Smooth muscle cell of trachea (primary cell): ENCODE measurements at places on chromosomes 5 and 9. TPM values are rescaled to one million over a fixed set of nuclear protein-coding genes. Genes with fewer than 3 reads are reported as not detected.

The FAM221B gene
- not detected in 2 replicates for total RNA-seq

The TNFSF15 gene
- total RNA-seq = 0.44 and 0.99 TPM in 2 replicates

The FOXD4L3 gene
- total RNA-seq = not detected in 2 replicates

The HINT1 gene
- total RNA-seq = 79.9 and 174 TPM in 2 replicates

The COL5A1 gene
- 164 and 294 TPM in 2 replicates for total RNA-seq

The CCL28 gene
- total RNA-seq = 1.3 and 2.9 TPM in 2 replicates

The FLT4 gene
- total RNA-seq = under 0.01 and 0.15 TPM in 2 replicates

The IFNA7 gene
- not detected in 2 replicates for total RNA-seq

The SLCO6A1 gene
- total RNA-seq = not detected in 2 replicates

The CDH12 gene
- not detected in 2 replicates for total RNA-seq

The NUTM2G gene
- total RNA-seq = not detected in 2 replicates

The PCDHGC5 gene
- 7.9 and 8.1 TPM in 2 replicates for total RNA-seq

The SEMA4D gene
- 0.58 and 0.66 TPM in 2 replicates for total RNA-seq

The S1PR3 gene
- total RNA-seq = 12.8 and 30.9 TPM in 2 replicates

The LHX2 gene
- total RNA-seq = not detected in 2 replicates

The EIF4E1B gene
- total RNA-seq = not detected in 2 replicates

The ABCA1 gene
- total RNA-seq = 87.0 and 212 TPM in 2 replicates

The TRIM32 gene
- total RNA-seq = 23.0 and 38.9 TPM in 2 replicates

The UTP15 gene
- total RNA-seq = 15.9 and 23.9 TPM in 2 replicates

The CARD9 gene
- total RNA-seq = 0.87 and 1.3 TPM in 2 replicates

The PIP5KL1 gene
- 3.3 and 6.1 TPM in 2 replicates for total RNA-seq

The TIMD4 gene
- not detected in 2 replicates for total RNA-seq

The ZBTB34 gene
- 7.4 and 10.0 TPM in 2 replicates for total RNA-seq

The FGD3 gene
- total RNA-seq = not detected in 2 replicates

The GPX3 gene
- total RNA-seq = 7.6 and 18.4 TPM in 2 replicates

The C9orf50 gene
- total RNA-seq = 0.17 and 0.44 TPM in 2 replicates

The PCDHAC2 gene
- under 0.01 TPM in 1 of 2 replicates, not detected in the other for total RNA-seq

The PCDHGB1 gene
- total RNA-seq = 4.4 and 4.5 TPM in 2 replicates

The IRX1 gene
- not detected in 2 replicates for total RNA-seq

The MVB12B gene
- total RNA-seq = 3.2 and 3.8 TPM in 2 replicates

The TMEM252 gene
- not detected in 2 replicates for total RNA-seq

The PCDHGA9 gene
- 7.4 and 8.0 TPM in 2 replicates for total RNA-seq

The MAP1B gene
- 133 and 421 TPM in 2 replicates for total RNA-seq

The THBS4 gene
- total RNA-seq = 0.87 and 11.9 TPM in 2 replicates

The RETREG1 gene
- 1.0 and 1.3 TPM in 2 replicates for total RNA-seq

The PITX1 gene
- total RNA-seq = 3.6 and 12.6 TPM in 2 replicates

The ANKRD34B gene
- not detected in 2 replicates for total RNA-seq

The MCC gene
- 33.5 and 51.3 TPM in 2 replicates for total RNA-seq

The PCDHGB2 gene
- total RNA-seq = 5.1 TPM in 2 replicates

The TMCO6 gene
- 9.3 and 12.5 TPM in 2 replicates for total RNA-seq

The TBCA gene
- total RNA-seq = 69.6 and 116 TPM in 2 replicates

The KIF12 gene
- under 0.01 TPM in 1 of 2 replicates, not detected in the other for total RNA-seq

The ATOSB gene
- 21.8 and 26.5 TPM in 2 replicates for total RNA-seq

The AGXT2 gene
- total RNA-seq = 0.17 TPM in 1 of 2 replicates, not detected in the other

The OLFM1 gene
- 4.1 and 4.9 TPM in 2 replicates for total RNA-seq

The OSTF1 gene
- 40.0 and 54.1 TPM in 2 replicates for total RNA-seq

The ARL14EPL gene
- not detected in 2 replicates for total RNA-seq

The PLAC8L1 gene
- total RNA-seq = not detected in 2 replicates

The NDUFAF2 gene
- 20.7 and 33.2 TPM in 2 replicates for total RNA-seq

The SPATA31E1 gene
- total RNA-seq = not detected in 2 replicates

The C8G gene
- not detected in 2 replicates for total RNA-seq

The TAF11L5 gene
- total RNA-seq = not detected in 2 replicates

The MRPL36 gene
- 23.3 and 35.9 TPM in 2 replicates for total RNA-seq
